ENCODE measurements at places on chromosomes 1 and 21.

- DNase-seq, result no peak
These were observed 156.5 kb upstream of the UBE2U start for GRCh38 chr1:64046891-64047290.

DNA sequence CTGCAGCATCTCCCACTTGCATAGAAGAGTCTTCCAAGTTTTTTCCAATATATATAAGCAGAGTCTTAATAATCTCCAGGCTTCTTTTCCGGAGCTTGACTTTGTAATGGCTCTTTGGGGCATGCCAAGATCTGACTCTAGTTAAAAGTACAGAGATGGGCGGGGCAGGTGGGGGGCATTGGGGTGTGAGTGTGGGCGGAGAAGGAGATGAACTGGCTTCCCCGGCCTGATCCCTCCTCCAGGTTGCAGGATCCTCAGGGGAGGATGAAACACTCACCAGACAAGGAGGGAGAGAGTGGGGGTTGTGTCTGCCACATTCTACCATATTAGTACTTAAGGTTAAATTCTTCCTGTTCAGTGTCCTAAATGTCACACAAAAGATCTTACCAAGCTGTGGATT, 23.0 kb downstream of the S100A10 start:
- no peak for DNase-seq

- no peak for DNase-seq
These were observed 95.9 kb downstream of the ACTL8 start for GRCh38 chr1:17851056-17851455.

- DNase-seq, result no peak
These were observed at the start of gene RHBDL2 for GRCh38 chr1:38941527-38942019. RHBDL2 (minus strand) TSS chr1:38941830; CDS start chr1:38919212, 22,618 bp downstream.

DNA sequence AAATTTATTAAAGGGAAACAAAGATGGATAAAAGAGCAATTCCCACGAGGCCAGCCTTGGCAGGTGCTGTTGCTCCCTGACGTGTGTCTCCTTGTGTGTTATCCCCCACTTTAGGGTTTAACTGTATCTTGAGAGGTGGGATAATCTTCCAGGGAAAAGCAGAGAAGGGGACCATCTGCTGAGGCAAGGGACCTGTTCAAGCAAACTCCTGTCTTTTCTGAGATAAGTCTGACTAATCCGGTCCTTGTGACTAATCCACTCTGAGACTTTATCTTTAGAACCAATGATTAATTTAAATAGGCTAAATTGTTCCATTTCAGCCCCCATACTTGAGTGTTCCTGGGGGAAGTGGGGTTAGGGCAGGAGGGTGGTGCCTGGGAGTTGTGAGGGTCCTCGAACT, 163.6 kb downstream of the CAMTA1 start:
- no peak for DNase-seq

- DNase-seq, result no peak
These were observed 5.1 kb upstream of the MYBPH start for GRCh38 chr1:203180611-203181330.

GRCh38 chr1:28927266-28927647, 12.9 kb downstream of the EPB41 start:
- DNase-seq, result no peak

DNA sequence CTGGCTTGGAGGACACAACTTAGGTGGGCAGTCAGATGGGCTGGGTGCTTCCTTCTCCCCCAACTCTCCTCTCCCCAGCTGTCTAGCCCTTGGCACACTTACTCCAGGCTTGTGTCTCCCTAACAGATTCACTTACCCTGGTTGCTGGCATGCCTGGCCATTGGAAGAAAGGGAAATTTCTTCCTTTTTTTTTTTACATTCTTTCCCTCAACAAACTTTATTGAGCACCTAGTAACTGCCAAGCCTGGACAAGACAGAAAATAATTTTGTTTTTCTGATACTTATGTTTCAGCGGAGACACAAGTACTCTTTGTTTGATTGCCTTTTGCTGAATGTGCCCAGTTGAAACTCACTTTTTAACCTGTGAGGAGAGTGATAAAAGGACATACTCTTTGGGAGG, 144.3 kb upstream of the KCNJ6 start:
- no peak for DNase-seq
